Osteoblast (primary cell): ENCODE measurements at places on chromosomes 1 and 21. TPM values are rescaled to one million over a fixed set of nuclear protein-coding genes. Genes with fewer than 3 reads are reported as not detected.

DNA sequence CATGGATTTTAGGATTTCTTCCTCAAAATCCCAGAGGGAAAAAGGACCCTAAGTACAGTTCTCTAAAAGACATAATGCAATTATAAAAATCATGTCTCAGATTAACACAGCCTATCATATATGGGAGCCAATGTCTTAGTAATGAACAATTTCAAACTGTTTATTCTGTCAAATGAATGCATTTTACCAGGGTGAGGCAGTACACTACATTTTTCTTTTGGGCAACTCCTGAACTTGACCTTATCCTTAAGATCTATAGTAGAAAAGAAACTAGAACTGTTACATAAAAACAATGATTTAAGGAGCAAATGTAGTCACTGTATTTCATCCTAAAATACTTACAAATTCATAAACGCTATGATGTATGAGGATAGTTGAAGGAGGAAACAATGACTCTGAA lies 226.3 kb upstream of the B3GALT2 start:
- no peak overlapping the region for H3K4me3 ChIP-seq
- no peaks in the 10 kb centered on the region for H3K36me3 ChIP-seq

Gene IGSF3
- total RNA-seq = under 0.01 TPM in 2 replicates

Gene LMOD1
- 17.1 and 21.7 TPM in 2 replicates for total RNA-seq

Gene ZSWIM5
- total RNA-seq = 0.36 and 0.59 TPM in 2 replicates

Gene RORC
- total RNA-seq = not detected in 2 replicates

Gene PEAR1
- total RNA-seq = 17.0 and 21.2 TPM in 2 replicates
